ENCODE measurements at places on chromosomes 13 and 19. TPM values are rescaled to one million over a fixed set of nuclear protein-coding genes. Genes with fewer than 3 reads are reported as not detected.

- no peak for DNase-seq
These were observed 6.4 kb downstream of the ARHGEF7 start for GRCh38 chr13:111121506-111121905.

DNA sequence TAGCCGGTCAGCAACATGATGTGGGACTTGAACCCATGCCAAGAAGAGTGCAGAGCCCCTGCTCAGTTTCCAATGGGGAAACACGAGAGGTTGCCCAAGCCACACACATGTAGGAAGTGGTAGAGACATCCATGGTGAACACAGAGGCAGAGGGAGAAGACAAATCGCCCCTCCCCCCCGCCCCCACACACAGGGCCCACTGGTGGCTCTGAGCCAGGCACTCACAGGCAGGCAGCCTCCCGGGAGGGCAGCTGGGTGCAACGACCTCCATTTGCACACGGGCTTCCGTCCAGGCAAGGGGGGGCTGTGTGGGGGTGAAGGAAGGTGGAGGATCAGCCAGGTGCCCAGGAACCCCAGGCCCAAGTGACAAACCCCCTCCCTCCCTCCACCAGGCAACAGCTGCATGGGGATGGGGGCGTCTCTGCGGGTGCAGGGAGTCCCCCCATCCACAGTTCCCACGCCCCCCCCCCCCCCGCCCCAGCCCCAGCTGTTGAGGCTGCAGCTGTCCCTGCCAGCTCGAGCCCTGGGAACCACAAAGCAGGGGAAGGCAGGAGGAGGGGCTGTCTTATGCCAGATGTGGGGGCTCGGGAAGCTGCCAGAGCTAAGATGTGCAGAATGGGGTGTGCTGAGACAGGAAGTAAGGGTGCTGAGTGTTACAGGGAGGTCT is 3.4 kb downstream of the NOTCH3 start:
- DNase-seq: peak; percentile 85

Gene SAMD4B
- 90.4 TPM for total RNA-seq

Gene OR4F17
- not detected for total RNA-seq

Gene CAPN12
- not detected for total RNA-seq

DNA sequence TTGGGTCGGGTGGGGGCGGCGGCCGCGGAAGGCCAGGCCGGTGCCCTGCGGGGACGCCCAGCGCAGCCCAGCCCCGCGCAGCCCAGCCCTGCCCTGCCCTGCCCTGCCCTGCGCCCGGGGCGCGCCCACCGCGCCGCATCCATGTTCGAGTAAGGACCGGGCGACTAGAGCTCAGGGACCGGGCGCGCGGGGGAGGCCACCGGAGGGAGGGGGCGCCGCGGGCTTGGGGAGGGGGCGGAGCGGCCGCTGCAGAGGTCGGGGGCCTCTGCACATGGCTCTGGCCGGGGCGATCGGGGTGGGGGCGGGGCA is 169 bp downstream of the GRAMD1A start:
- DNase-seq: no peak

DNA sequence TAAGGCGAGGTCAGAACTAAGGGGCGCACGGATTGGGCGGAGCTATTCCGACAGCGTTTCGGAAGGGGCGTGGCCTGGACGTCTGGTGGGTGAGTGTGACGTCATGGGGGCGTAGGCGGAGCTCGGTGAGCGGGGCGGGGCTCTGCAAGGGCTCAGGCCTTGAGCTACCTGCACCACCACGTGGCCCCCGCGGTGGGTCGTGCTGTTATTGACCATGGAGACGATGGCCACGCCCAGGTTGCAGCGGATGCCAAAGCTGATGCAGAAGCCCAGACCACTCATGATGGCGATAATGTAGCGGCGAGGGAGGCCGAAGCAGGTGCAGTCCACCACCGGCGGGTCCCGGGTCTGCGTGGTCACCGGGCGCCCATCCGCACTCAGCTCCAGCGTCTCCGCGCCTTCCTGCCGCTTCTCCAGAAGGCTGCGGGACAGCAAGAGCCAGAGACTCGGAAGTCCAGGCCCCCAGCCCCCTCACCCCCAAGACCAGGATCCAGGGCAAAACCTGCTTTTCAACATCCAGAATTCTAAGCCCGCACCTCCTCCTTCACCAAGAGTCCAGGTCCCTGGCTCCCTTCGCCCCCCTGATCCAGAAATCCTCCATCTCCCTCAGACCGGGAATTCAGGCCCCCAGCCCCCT is 4.8 kb downstream of the SLC17A7 start:
- no peak for DNase-seq

GRCh38 chr13:112127564-112128330 is 60.8 kb downstream of the SOX1 start:
- DNase-seq: no peak

DNA sequence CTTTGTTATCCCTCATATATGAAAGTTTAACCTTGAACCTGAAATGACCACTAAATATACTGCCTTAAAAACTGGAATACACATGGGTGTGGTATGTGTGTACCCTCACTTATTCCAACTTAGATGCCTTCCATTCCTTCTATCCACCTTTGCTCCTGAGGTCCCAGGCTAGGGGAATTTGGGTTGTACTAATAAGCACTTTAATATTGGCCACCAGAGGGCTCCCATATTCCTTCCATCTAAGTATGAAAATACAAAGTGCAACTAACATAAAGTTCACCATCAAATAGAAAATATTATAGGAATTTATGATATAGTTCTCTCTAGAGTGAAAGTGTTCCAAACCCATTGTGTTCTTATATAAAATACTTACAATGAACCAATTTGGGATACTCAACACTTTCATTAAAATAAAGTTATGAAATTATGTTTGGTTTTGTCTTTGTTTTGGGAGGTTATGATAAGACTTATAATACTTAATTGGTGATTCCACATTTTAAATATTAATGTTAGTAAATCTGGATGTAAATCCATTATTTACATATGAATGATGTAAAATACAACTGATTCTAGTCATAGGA is 62.3 kb downstream of the ITGBL1 start:
- peak; percentile 65 for DNase-seq

- no peak for DNase-seq
These were observed 929 bp downstream of the GNG7 start for GRCh38 chr19:2701361-2702169.

GRCh38 chr13:46983881-46984280 is 87.0 kb upstream of the HTR2A start:
- DNase-seq: peak; percentile 46

DNA sequence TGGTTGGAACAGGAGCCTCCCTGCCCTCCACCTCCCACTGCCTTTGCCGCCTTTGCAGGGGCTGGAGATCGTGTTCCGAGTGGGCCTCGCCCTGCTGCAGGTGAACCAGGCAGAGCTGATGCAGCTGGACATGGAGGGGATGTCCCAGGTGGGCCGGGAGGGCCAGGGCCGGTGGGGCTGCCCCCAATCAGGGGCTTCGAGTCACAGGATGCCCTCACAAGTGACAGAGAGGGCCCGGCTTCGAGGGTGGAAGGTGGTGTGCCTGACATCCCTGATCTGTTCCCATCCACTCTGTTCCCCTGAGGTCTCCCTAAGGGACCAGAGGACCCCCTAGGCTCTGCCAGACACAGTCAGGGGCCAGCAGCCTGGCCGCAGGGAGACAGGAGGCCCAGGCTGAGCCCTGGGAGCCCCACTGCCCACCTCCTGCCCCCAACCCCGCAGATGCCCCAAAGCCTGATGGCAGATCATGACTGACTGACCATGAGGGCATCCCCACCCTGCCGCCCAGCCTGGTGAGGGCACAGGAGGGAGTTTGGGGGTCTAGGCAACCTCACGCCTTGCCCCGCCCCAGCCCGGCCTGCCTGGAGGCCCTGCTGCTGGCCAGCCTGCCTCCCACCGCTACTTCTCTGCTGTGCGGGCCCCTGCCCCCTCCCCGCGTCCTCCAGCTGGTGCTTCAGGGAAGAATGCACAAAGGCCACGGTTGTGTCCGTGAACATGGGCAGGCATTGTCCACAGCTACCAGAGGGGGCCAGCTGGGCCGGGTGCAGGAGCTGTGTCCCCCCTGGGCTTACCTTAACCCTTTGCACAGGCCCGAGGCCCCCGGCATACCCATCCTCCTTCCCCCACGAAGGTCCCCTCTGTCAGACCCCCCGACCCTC is 21.8 kb downstream of the EVI5L start:
- DNase-seq: no peak

DNA sequence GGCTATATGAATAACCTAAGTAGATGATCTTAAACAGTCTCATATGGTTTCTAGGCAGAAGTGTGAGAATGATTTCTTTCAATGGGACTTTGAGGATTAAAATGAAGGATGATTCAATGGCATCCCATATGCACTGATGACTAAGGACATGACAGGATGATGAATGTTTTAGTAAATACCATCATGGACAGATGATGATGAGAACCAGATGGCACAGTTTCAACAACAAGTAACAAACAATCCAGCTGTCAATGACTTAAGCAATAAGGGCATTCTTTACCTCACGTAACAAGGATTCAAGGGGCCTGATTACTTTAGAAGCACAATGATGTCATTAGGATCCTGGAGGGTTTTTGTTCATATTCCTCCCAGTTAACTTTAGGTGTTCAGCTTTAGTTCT is 2678.4 kb downstream of the PCDH9 start:
- DNase-seq: peak; percentile 73

Gene SIGLEC12
- not detected for total RNA-seq

- peak; percentile 85 for DNase-seq
These were observed at the start of gene ZNF579 for GRCh38 chr19:55580628-55581144. TSS of gene ZNF579 (minus strand) at chr19:55580848. CDS start at chr19:55579639, 1,209 bp downstream.

DNA sequence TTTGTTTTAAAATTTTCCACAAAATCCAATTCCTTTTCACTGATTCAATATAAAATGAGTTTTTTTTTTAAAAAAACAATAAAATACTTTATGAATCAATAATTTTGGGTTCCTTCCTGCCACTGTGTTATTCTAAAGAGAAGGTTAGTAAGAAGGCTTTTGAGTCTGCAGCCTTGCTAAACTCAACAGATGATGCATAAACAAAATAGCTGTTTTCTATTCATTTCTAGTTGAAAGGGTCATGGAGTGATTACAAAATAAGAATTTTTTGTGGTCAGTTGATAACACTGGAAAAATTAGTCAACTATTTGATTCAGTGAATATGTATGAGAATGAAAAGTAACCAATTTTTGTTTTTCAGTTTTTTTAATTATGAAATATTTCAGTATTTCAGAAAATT is 169.9 kb downstream of the VWA8 start:
- DNase-seq: peak; percentile 61

DNA sequence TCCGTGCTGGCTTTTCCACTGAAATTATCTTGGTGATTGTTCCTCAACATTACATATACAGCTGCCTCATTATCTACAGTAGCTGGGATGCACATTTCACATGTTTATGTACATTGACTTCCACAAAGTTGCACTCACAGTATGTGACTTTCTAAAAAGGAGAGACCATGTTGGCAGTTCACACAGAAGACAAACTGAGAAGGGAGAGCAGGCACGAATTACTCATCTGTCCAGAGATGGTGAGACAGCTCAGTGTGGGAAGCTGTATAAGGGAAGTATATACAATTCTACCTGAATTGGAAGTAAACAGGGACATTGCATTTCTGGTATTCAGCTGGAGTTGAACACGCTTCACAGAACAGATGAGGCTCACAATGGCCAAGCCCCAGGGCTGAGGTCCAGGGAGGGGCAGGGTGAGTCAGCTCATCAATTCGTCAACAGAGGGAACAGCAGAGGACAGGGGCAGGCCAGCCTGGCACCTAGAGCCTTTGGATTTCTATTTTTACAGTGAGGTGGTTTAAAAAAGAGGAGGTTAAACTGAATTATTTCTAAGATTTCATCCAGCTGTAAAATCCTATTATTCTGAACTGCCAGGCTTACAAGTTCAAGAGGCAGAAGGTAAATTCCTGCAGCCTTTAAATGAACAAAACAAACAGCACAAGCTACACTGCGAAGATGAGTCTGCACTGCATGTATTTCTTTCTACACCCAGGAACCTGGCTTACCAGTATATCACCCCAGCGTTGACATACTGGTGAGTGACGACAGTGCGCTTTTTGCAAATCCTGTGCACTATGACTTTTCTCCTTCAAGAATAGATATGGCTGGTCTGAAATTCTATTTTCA is 9.8 kb downstream of the PARP4 start:
- peak; percentile 71 for DNase-seq

Gene ENOX1
- 7.7 TPM for total RNA-seq

GRCh38 chr13:58480061-58480460 is 848.5 kb downstream of the PCDH17 start:
- DNase-seq: no peak

Gene LRRC63
- not detected for total RNA-seq

DNA sequence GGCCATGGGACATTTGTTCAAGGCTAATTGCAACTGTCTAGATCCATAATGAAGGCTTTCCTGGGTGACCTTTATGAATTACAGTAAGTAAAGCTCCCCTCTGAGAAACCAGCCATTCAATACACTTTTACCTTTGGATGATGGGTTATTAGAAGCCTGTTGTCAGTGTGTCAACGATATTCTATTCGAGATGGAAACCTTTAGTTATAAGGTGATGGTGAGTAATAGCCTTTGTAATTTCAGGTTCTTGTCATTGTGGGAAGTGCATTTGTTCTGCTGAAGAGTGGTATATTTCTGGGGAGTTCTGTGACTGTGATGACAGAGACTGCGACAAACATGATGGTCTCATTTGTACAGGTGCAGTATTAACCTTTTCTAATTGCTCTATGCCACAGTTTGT is 261.7 kb downstream of the ITGBL1 start:
- no peak for DNase-seq

Measured in LHCN-M2 (cell line).